ENCODE measurements at places on chromosomes 3 and 15. TPM values are rescaled to one million over a fixed set of nuclear protein-coding genes. Genes with fewer than 3 reads are reported as not detected.
A peak's percentile ranks its signal among the peaks of the same experiment; 100 is the strongest.

The LOXL1 gene
- 29.0 TPM for total RNA-seq

The FBXO40 gene
- total RNA-seq = not detected

The RPP25 gene
- 11.3 TPM for total RNA-seq

The SNX22 gene
- not detected for total RNA-seq

The RBP2 gene
- total RNA-seq = not detected

The LYZL4 gene
- not detected for total RNA-seq

The SLC22A14 gene
- 0.49 TPM for total RNA-seq

The FHIT gene
- 7.9 TPM for total RNA-seq

DNA sequence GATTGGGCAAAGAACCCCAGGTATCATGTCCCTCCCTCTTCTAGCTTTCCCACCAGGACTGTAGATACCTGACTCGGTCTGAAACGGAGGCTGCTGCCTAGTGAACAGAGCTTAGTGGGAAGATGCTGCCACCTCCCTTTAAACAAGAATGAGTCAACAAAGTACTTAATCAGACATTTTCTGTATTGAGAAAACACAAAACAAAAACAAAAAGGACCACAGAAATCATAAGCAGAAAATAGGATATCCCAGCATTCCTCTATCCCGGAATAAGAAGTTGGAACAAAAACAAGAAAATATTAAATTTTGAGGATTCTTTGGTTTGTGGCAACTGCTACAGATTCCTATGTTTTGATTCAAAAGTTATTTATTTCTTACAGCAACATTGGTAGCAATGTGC, 51.7 kb upstream of the COL8A1 start:
- no peaks in the 10 kb centered on the region for H3K4me1 ChIP-seq
- H3K27me3 ChIP-seq = no peaks in the 10 kb centered on the region
- no peak for DNase-seq
- no peak overlapping the region for H3K27ac ChIP-seq
- no peak overlapping the region for H3K4me3 ChIP-seq

GRCh38 chr3:35965908-35966307, 326.6 kb downstream of the ARPP21 start:
- H3K27ac ChIP-seq = no peak overlapping the region
- H3K4me3 ChIP-seq = no peak overlapping the region
- no peak for DNase-seq

GRCh38 chr3:69948246-69948862, 51.2 kb upstream of the SAMMSON start:
- no peaks in the 10 kb centered on the region for H3K36me3 ChIP-seq
- no peak overlapping the region for H3K4me3 ChIP-seq
- H3K27me3 ChIP-seq = no peaks in the 10 kb centered on the region
- no peak for DNase-seq

GRCh38 chr3:13631256-13631655, 82.3 kb downstream of the FBLN2 start:
- H3K36me3 ChIP-seq = no peaks in the 10 kb centered on the region
- H3K27me3 ChIP-seq = no peaks in the 10 kb centered on the region
- no peak overlapping the region for H3K27ac ChIP-seq
- DNase-seq = no peak
- no peak overlapping the region for H3K4me3 ChIP-seq
- no peaks in the 10 kb centered on the region for H3K4me1 ChIP-seq

- no peaks in the 10 kb centered on the region for H3K36me3 ChIP-seq
- peak within 1 kb of the TSS; percentile 100 for H3K27ac ChIP-seq
- DNase-seq = no peak
- peak within 1 kb of the TSS; percentile 89 for H3K4me3 ChIP-seq
- peaks cover 35% of the 10 kb centered on the region for H3K4me1 ChIP-seq
Measured at GRCh38 chr3:136196064-136196400, at the start of gene MSL2. TSS of gene MSL2 (minus strand) at chr3:136196335. CDS start at chr3:136195113, 1,222 bp downstream.

- no peaks in the 10 kb centered on the region for H3K36me3 ChIP-seq
- no peak overlapping the region for H3K4me3 ChIP-seq
- no peak for DNase-seq
- no peaks in the 10 kb centered on the region for H3K4me1 ChIP-seq
- H3K27me3 ChIP-seq = no peaks in the 10 kb centered on the region
- H3K27ac ChIP-seq = no peak overlapping the region
Measured at GRCh38 chr3:122668930-122669730, 11.5 kb upstream of the PARP14 start.

GRCh38 chr15:52066842-52067544, 45.6 kb downstream of the BCL2L10 start:
- no peaks in the 10 kb centered on the region for H3K36me3 ChIP-seq
- no peaks in the 10 kb centered on the region for H3K27me3 ChIP-seq
- DNase-seq = no peak
- no peak overlapping the region for H3K27ac ChIP-seq
- H3K4me1 ChIP-seq = peaks cover 40% of the 10 kb centered on the region

- H3K27ac ChIP-seq = peak overlapping the region; percentile 82
- no peaks in the 10 kb centered on the region for H3K27me3 ChIP-seq
- H3K36me3 ChIP-seq = no peaks in the 10 kb centered on the region
- H3K4me1 ChIP-seq = peaks cover 16% of the 10 kb centered on the region
- DNase-seq = no peak
Measured at GRCh38 chr3:99817047-99817436, 620 bp upstream of the CMSS1 start.

- H3K4me1 ChIP-seq = peaks cover 89% of the 10 kb centered on the region
- H3K4me3 ChIP-seq = no peak overlapping the region
- DNase-seq = no peak
Measured at GRCh38 chr3:120424976-120425570, 25.7 kb downstream of the FSTL1 start.

- no peak overlapping the region for H3K4me3 ChIP-seq
- peaks cover 36% of the 10 kb centered on the region for H3K4me1 ChIP-seq
- no peaks in the 10 kb centered on the region for H3K27me3 ChIP-seq
- DNase-seq = peak; percentile 28
Measured at GRCh38 chr15:99475754-99476412, 89.9 kb upstream of the MEF2A start.

- H3K4me1 ChIP-seq = peaks cover 7% of the 10 kb centered on the region
- no peak for DNase-seq
- no peak overlapping the region for H3K27ac ChIP-seq
- H3K36me3 ChIP-seq = no peaks in the 10 kb centered on the region
Measured at GRCh38 chr3:141812084-141812483, 48.9 kb downstream of the GRK7 start.

GRCh38 chr3:14320219-14320618, 82.2 kb upstream of the SLC6A6 start:
- H3K36me3 ChIP-seq = no peaks in the 10 kb centered on the region
- no peaks in the 10 kb centered on the region for H3K27me3 ChIP-seq
- DNase-seq = no peak
- H3K4me3 ChIP-seq = no peak overlapping the region
- H3K4me1 ChIP-seq = no peaks in the 10 kb centered on the region

- H3K27ac ChIP-seq = no peak overlapping the region
- H3K27me3 ChIP-seq = no peaks in the 10 kb centered on the region
- no peak for DNase-seq
- peaks cover 28% of the 10 kb centered on the region for H3K4me1 ChIP-seq
Measured at GRCh38 chr15:101646672-101647071, 5.5 kb downstream of the TM2D3 start.

DNA sequence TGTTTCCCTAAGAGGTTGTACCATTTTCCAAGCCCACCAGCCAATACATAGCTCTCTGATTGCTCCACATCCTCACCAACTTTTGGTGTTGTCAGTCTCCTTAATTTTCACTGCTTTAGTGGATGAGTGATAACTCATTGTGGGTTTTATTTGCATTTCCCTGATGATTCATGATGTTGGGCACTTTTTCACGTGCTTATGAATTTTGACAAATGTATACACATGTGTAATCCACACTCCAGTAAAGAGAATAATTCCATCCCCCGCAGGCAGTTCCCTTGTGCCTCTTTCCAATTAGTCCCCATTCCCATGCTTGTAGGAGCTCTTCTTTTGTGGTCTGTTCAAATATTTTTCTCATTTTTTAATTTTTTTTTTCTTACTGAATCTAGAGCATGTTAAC, 52.4 kb downstream of the ANP32A start:
- no peaks in the 10 kb centered on the region for H3K27me3 ChIP-seq
- H3K27ac ChIP-seq = no peak overlapping the region
- no peaks in the 10 kb centered on the region for H3K36me3 ChIP-seq

DNA sequence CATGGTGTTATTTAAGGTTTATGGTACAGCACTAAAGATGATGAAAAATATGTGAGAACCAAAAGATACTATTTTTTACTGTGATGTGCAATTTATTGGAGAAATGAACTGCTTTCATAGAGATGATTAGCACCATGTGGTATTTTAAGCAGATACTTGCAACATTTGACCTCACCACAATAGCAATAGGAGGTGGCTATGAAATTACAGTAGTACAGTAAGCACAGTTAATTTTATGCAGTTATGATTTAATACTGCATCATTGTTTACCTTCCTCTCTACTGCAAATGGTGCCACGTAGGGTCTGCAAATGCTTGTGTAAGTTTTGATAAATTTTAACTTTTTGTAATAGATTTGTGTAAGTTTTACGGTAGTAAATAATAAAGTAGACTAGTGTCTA, 14.0 kb downstream of the PYGO1 start:
- H3K36me3 ChIP-seq = no peaks in the 10 kb centered on the region
- no peak overlapping the region for H3K4me3 ChIP-seq
- no peak for DNase-seq
- H3K27me3 ChIP-seq = no peaks in the 10 kb centered on the region
- H3K4me1 ChIP-seq = no peaks in the 10 kb centered on the region
- no peak overlapping the region for H3K27ac ChIP-seq

- no peak overlapping the region for H3K27ac ChIP-seq
- no peaks in the 10 kb centered on the region for H3K4me1 ChIP-seq
- no peak overlapping the region for H3K4me3 ChIP-seq
- DNase-seq = no peak
- H3K27me3 ChIP-seq = no peaks in the 10 kb centered on the region
Measured at GRCh38 chr3:122520861-122521260, 6.1 kb upstream of the KPNA1 start.
